ENCODE measurements at places on chromosomes 7 and 10.

- DNase-seq = no peak
Measured at GRCh38 chr10:7264313-7264756, 146.5 kb downstream of the SFMBT2 start.

DNA sequence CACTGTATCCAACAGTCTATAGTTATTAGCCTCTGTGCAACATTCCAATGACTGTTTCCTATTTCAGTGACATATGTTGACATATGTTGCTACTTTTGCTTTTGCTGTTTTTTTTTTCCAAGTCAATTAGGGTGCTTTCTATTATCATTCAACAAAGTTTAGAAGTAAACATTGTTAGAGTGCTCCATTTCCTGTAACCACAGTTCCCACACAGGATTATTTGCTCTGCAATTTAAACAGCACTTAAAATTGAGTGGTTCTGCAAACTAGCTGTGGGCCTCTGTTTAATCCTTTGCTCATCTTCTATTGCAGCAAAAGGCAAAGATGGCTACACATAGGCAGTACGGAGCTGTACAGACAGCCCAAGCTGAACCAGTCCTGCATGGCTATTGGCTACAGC lies 46.5 kb upstream of the PTN start:
- DNase-seq = no peak

- DNase-seq = no peak
Measured at GRCh38 chr10:71554671-71555070, 158.0 kb downstream of the CDH23 start.

- DNase-seq = no peak
Measured at GRCh38 chr10:125137601-125138438, 22.5 kb downstream of the CTBP2 start.

Data from right hindlimb (tissue), 1 donor.